ENCODE measurements at places on chromosomes 6 and 20. TPM values are rescaled to one million over a fixed set of nuclear protein-coding genes. Genes with fewer than 3 reads are reported as not detected.

DNA sequence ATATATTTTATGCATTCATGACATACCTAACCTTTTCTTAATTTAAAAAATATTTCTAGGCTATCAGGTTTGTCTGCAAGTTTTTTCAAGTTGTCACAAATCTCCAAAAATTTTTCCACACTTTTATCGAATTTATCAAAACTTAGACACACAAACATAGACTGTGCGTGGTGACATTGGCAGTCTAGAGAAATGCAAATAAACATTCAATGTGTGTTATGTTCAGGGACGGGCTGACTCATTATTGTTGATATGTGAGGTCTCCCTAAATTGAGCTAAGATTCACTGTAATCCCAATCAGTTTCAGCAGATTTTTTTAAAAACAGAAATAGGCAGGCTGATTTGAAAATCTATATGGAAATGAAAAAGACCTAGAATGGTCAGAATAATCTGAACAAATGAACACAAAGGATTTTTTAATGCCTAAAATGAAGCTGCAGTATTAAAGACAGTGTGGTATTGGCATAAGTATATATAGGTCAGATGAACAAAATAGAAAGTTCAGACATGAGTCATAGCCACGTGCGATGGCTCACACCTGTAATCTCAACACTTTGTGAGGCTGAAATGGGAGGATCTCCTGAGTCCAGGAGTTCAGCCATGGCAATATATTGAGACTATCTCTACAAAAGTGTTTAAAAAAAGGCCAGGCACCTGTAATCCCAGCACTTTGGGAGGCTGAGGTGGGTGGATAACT is 19.2 kb downstream of the BLTP3A start:
- DNase-seq = no peak

- no peak for DNase-seq
Observed at GRCh38 chr6:42378536-42378935, 73.2 kb downstream of the TRERF1 start.

- no peak for DNase-seq
Observed at GRCh38 chr6:13030396-13030795, 297.9 kb downstream of the TBC1D7 start.

- no peak for DNase-seq
Observed at GRCh38 chr6:134063121-134063965, 10.9 kb upstream of the SLC2A12 start.

- no peak for DNase-seq
Observed at GRCh38 chr6:36115412-36115811, 14.9 kb upstream of the MAPK13 start.

The SAPCD1 gene
- total RNA-seq = 3.1 TPM

DNA sequence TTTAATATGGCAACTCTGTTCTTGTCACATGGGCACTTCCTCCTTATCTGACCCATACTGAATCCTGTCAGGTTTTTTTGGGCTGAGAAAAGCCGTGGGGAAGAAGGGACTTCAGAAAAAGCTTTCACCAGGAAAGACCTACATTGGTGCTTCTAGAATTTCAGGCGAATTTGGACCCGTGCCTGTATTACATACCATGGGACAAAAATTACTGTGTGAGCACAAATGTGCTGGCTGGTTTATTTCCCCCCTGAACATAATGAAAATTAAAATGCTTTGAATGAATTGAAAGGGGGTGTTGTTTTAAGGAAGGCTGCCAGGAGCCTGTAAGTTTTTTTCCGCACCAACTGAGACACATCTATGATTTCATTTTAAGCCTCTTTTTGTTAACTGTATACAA is 29.6 kb downstream of the CAP2 start:
- DNase-seq = no peak

- DNase-seq = no peak
Observed at GRCh38 chr6:166461821-166462460, 79.2 kb upstream of the MPC1 start.
